ENCODE measurements at places on chromosomes 12 and 14.

- no peak for DNase-seq
Measured at GRCh38 chr12:80829767-80830166, 108.0 kb downstream of the LIN7A start.

DNA sequence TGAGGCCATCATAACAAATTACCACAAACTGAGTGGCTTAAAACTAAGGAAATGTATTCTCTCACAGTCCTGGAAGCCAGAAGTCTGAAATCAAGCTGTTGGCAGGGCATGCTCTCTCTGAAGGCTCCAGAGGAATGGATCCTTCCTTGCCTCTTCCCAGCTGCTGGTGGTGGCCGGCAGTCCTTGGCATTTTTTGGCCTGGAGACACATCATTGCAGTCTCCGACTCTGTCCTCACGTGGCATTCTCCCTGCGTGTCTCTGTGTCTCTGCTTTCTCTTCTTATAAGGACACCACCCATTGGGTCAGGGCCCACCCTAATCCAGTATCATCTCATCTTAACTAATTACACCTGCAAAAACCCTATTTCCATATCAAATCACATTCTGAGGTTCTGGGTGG, 206.1 kb downstream of the SLC41A2 start:
- DNase-seq: no peak

DNA sequence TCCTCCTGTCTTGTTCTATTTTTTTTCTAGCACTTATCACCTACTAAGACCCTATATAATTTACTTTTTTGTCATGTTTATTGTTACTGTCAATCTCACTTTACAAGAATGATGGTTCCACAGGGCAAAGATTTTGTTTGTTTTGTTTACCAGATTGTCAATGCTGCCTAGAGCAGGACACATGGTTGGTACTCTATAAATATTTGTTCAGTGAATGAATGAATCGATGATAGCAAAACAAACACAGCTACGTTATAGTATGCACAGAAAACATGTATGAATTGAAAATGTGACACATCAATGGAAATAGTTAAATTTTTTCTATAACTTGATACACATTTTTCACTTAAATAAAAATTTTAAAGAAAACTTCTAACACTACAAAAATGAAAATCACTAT, 67.1 kb upstream of the KRR1 start:
- DNase-seq: no peak

- DNase-seq: no peak
Measured at GRCh38 chr12:4723226-4723625, 3.0 kb downstream of the GALNT8 start.

DNA sequence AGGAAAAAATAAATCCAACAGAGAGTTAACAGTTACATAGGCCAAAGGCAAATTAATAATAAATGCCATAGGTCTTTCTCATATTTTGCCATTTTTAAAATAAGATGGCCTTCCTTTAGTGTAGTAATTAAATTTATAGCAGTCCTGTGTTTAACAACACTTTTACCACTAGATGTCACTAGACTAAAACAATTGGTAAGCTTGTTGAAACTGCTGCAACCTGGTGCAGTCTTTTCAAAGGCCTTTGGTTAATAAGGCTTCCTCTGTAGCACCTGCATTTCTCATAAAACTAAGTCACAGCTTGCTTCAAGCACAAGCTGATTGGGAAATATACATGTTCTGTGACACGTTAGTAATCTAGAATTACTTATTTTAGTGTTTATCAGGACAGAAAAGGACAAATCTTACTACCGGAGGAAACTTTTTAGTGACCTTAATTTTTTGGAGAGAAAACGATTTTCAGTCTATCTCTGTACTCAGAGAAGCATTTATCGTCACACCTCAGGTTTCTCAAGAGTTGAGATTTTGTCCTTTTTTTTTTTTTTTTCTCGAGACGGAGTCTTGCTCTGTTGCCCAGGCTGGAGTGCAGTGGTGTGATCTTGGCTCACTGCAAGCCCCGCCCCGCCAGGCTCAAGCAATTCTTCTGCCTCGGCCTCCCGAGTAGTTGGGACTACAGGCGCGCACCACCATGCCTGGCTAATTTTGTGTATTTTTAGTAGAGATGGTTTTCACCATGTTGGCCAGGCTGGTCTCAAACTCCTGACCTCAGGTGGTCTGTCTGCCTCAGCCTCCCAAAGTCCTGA, 20.0 kb downstream of the BORCS5 start:
- DNase-seq: no peak

GRCh38 chr12:107515446-107515958, 170.1 kb upstream of the PWP1 start:
- DNase-seq: no peak

GRCh38 chr14:88023658-88024187, 18.8 kb downstream of the GPR65 start:
- no peak for DNase-seq

DNA sequence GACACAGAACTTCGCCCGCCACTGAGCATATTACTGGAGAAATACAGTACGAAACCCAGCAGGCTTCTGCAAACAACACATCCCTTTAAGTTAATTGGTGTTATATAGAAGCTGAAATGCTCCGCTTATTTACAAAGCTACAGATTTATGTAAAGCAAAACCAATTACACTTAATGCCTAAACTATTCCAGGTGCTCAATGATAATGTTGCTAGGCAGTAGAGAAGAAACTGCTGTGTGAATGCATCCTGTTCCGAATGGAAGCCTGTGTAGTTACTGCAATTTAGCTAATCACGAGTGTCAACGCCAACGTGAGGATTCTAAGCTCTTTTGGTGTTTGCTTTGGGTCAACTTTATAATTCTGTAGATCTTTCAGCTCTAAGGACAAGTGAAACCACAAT, 89.8 kb downstream of the SLC15A5 start:
- DNase-seq: no peak

Data from activated T-helper 1 cell treated with Interleukin-2 at 50 U/mL for 16 hours (primary cell).